ENCODE measurements at places on chromosomes 3 and 15.

GRCh38 chr15:56523521-56523920, 58.6 kb upstream of the MNS1 start:
- no peak for DNase-seq

GRCh38 chr3:183481582-183481981, 53.2 kb upstream of the MCF2L2 start:
- DNase-seq: no peak

- DNase-seq: no peak
Observed at GRCh38 chr3:23209747-23210487, 6.8 kb downstream of the UBE2E2 start.

DNA sequence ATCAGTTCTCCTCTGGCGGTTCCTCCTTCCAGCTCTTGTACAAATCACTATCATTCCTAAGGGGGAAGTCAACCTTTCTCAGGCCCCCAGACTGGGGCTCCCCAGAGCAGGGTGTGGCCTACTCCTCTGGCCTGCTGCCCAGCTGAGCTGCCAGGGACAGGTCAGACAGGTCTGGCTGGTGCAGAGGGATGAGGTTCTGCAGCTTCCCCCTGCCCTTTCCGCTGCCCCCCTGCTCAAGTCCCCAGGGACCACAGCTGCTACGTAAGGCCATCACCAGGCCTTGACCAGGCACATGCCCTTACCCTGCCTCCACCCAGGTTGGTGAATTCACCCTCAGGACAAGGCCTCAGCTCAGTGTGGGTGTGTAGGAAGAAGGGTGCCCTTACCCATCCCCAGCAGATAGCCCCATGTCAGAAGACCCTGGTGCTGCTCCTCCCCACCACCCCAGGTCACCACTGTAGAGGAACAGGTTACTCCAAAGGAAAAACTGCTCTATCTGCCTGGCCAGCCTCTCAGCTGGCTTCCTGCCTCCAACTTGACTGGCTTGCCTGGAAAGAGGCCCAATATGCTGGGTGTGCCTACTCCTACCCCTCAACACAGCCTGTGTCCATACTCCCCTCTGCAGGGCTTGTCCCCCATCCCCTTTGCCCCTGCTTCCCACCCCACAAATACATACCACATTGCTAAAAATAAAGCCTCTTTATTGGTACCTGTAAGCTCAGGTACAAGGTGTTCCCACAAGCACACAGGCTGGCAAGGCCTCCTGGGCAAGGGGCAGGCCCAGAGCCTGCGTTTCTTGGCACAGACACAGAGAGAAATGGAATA, 12.0 kb downstream of the CSRNP1 start:
- peak; percentile 50 for DNase-seq

DNA sequence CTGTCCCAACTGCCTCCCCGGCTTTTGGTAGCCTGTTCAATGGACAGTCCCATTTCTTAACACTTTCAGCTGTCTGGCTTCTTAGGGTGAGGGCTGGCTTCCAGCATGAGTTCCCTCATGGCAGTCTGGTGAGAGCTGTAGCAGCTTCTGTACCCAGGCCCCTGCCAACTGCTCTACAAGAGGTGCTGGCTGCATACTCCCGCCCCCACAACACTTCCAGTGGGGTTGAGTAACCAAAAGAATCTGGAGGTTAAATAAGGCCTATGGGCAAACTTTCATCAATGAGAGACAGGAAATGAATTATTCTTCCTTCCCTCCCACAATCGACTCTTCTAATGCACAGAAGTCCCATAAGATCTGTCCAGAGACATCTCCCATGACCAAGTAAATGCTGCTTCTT, 145.0 kb downstream of the NEK10 start:
- no peak for DNase-seq

Measured in erythroblast (primary cell).